Activated CD4-positive, alpha-beta T cell treated with anti-CD3 and anti-CD28 coated beads, Interleukin-2, Interleukin-6, amounts not matched to agents 100 ng/mL and 50 ng/mL, durations not matched to agents 16 hours and 8 hours (primary cell): ENCODE measurements at places on chromosomes 6 and 20.
A peak's percentile ranks its signal among the peaks of the same experiment; 100 is the strongest.

GRCh38 chr6:5679270-5679669, 327.5 kb downstream of the NRN1 start:
- no peak for DNase-seq

- no peak for DNase-seq
These were observed 106.4 kb downstream of the QKI start for GRCh38 chr6:163520956-163521355.

GRCh38 chr6:129938249-129939020, 77.3 kb upstream of the TMEM244 start:
- DNase-seq = no peak

GRCh38 chr6:149211046-149211571, 106.4 kb upstream of the TAB2 start:
- DNase-seq = peak; percentile 69

DNA sequence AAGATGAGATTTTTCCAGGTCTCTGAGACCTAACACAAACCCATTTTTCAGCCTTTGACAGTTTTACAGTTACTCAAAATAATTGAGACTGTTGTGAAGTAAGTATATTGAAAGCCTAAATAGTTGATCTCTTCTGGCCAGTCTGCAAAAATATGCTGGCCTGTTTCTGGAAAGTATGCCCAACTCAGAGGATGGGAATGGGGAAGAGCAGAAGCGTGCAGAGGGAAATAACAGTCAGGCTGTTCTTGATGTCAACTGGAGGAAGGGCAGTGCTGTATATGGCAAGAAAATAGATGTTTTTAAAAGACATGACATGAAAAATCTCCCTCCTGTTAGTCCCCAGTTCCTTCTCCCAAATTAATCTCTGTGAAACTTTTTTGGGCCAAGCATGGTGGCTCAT, 3.8 kb downstream of the GID8 start:
- DNase-seq = no peak

- DNase-seq = no peak
These were observed 28.9 kb downstream of the SLC17A5 start for GRCh38 chr6:73624896-73625295.

DNA sequence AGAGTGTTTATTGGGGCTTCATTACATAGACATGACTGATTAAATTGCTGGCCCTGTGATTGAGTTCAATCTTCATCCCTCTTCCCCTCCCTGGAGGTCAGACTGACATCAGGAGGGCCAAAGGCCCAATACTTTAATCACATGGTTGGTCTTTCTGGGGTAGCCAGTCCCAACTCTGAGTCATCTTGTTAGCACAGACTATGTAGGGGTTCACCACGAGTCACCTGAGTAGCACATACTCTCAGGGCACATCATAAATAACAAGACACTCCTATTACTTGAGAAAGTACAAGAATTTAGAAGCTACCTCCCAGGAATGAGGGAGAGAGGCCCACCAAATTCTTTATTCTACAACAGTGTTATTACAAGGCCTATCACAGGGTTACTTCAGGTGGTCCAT, 11.3 kb downstream of the GINS1 start:
- DNase-seq = peak; percentile 6

- DNase-seq = no peak
These were observed 14.5 kb upstream of the KCNK5 start for GRCh38 chr6:39243809-39244208.
